Stromal cell of bone marrow (primary cell): ENCODE measurements at places on chromosomes 6 and 20.

DNA sequence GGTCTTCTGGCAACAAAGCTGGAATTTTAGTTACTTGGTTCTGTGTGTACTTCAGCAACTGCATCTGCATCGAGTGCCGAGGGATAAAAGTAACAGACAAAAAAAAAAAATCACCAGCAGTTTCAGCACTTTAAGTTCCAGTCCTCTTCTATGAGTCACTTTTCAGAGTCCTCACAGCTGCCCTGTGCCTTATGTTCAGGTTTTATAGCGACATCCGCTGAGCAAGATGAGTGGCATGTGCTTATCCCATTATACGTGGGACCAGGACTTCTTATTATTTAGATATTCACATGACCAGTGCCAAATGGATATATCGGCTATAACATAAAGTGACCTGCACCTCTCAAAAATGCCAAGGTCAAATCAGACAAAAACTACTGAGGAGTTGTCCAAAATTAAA is 242.9 kb downstream of the FOXA2 start:
- DNase-seq = peak; percentile 2

GRCh38 chr20:3663858-3664257 is 659 bp upstream of the GFRA4 start:
- no peak for DNase-seq

DNA sequence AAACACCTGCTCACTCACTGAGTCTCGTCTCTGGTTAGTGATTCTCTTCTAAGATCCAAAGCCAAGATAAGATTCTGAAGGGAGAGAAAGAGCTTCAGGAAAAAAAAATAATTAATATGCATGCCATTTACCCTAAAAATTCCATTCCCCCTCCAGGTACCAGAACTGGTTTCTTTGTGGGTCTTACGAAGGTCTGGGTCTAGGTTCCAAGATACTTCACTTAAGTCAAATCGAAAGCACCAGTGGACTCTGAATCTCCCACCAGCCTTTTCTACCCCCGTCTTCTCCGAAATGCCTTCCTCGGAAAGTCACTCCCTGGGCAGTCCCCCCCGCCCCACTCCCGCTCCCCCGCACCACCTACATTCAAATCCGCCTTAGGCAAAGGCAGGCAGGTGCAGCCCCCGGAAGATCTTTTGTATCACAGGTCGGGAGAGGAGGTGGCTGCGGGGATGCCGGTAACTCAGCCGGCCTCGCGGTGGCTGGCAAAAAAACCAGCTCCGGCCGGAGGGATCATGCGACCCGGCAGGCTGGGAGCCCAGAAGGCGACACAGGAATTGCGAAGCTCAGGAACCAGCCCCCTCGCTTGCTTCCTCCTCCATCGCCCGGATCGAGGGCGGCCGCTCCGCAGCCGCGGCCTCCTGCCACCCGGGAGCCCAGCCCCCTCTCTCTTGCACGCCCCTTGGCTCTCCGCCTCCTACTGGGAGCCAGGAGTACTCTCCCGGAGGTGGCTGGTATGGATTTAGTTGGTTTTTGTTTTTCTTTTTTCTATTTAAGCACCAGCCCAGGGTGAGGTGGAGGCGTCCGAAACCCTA is at the start of gene BCL2L1:
Gene BCL2L1 (minus strand): TSS at position 612 of the 812 bp plus-strand sequence. CDS start 650 bp downstream, outside the sequence.
- peak; percentile 82 for DNase-seq

- DNase-seq = no peak
Observed at GRCh38 chr6:109253366-109253765, 128.9 kb downstream of the CD164 start.

- DNase-seq = no peak
Observed at GRCh38 chr6:55174211-55175026, at the start of gene HCRTR2. TSS of gene HCRTR2 (plus strand) at chr6:55174515. CDS start at chr6:55174588, 73 bp downstream.

- no peak for DNase-seq
Observed at GRCh38 chr6:129501740-129502660, 208.0 kb downstream of the ARHGAP18 start.

DNA sequence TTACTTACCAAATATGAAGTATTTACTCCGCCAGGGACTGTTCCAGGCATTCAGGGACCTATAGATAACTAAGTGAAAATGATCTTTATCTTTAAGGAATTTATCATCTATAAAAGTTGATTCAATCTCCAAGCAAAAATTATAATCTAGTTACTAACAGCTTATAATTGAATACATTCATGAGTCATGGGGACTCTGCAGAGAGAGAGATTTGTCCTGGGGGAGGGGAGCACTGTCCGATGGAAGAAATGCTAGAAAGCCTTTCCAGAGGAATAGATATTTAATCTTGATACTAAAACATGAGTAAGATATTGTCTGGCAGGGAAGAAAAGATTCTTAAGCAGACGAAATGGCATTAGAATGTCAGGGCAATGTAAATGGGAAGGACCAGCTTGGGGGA is 139.3 kb downstream of the CD164 start:
- DNase-seq = no peak

- DNase-seq = no peak
Observed at GRCh38 chr20:51906049-51906448, 103.7 kb upstream of the SALL4 start.

- no peak for DNase-seq
Observed at GRCh38 chr6:154481521-154482013, 28.9 kb downstream of the CNKSR3 start.

DNA sequence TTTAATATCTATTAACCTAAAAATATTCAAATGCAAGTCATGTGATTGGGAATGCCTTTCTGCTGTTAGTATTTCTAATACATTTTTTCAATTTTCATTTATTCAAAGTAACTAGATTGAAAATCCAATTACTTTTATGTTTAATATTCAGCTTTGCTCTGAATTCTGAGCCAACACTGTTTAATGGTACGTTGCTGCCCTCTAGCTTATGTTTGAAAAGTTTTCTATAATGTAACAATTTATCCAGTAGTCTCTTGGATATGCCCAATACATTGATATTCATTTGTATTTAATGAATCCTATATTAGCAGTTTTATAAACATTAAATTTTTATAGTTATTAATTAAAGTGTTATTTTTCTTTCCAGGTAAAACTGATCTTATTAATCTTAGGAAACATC is 47.4 kb downstream of the LGSN start:
- peak; percentile 6 for DNase-seq

DNA sequence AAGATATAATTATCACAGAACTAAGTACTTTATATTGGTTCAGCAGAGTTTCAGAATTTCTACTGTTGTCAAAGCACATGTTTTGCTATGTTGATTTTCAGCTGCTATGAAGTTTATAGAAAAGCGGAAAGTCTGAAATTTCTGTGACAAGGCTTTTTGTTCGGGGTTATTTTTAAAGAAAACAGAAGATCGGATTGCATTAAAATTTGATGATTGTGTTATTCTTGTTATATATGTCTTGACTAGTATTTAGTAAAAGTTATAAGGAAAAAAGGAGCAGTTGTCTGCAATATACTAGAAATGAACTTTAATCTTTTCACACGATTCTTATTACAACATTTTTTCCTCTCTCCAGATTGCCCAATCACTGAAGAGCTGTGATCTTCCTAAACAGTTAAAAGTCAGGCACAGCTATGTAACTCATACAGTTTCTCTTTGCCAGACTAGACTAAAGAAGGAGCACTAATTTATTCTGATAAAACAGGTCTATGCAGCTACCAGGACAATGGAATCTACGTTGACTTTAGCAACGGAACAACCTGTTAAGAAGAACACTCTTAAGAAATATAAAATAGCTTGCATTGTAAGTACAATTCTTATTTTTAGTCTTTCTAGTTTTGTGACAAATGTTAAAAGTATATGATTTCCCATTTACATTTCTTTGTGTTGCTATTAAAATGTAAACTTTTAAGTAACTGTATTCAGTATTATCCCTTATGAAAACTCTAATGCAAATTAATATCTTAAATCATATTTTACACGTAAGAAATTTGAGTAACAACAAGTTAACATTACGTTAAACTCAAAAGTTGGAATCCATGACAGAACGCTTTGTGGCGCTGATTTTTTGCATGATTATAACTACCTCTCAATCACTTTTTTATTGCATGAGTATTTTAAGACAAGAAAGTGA is at the start of gene ENPP3:
Gene ENPP3 (plus strand): TSS at position 423 of the 913 bp plus-strand sequence. CDS start 83 bp downstream, at position 506.
- peak; percentile 12 for DNase-seq

GRCh38 chr6:107209406-107210305 is 94.3 kb upstream of the BEND3 start:
- DNase-seq = no peak

GRCh38 chr20:57977569-57977968 is 250.9 kb downstream of the ANKRD60 start:
- DNase-seq = no peak

DNA sequence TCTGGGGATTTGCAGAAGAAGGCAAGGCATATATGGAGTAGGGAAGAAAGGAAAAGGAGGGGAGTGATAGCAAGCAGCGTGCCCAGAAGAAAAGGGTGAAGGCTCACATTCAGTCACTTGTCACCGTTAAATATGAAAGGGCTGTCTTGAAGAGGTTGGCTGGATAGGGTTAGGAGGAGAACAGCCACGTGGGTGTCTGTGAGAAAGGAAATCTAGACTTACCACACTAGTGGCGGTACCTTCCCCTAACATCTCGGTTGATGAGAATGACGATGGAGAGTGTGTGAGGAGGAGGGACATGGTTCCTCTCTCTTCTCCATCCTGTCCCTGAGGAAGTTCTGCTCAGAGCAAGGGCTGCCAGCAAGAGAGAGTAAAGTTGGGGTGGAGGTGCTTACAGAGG is 74.3 kb upstream of the CCN6 start:
- no peak for DNase-seq

DNA sequence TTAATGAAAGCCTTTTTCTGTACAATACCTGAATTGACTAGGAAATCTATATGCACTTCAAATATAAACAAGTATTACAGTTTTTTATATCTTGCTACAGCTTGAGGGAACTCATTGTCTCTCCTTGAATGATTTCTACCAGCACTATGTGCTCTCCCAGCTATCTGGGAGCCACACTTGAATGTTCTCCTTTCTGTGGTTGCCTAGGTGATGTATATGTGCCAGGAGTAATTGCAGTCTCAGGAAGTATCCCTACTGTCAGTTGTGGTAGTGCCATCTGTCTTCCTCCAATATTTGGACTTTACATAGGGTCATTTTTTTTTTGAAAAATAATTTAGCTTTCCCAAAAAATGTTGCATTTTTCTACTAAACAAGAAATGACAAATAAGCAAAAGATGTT is 288.0 kb upstream of the PLCB4 start:
- DNase-seq = no peak

- no peak for DNase-seq
Observed at GRCh38 chr6:167244991-167245390, 46.1 kb upstream of the UNC93A start.

GRCh38 chr6:163983679-163984078 is 569.2 kb downstream of the QKI start:
- no peak for DNase-seq

DNA sequence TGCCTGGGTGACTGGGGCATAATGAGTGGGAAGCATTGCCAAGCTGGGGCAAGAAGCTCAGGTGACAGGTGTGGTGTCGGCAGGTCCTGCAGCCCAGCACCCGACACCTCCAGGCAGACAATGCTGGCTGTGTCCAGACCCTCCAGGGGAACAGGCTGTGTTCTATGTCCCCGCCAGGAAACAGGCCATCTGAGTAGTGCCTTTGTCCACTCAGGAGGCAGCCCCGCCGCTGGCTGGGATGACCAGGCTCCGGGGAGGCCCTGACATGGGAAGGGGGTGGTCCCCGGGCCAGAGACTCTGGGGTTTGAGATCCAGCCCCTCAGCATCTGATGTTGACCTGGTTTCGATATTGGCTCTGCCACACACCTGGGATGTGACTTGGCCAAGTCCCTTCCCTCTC is 28.4 kb downstream of the SNPH start:
- no peak for DNase-seq

- DNase-seq = no peak
Observed at GRCh38 chr20:33570743-33571142, 80.8 kb downstream of the CBFA2T2 start.

GRCh38 chr20:63900413-63900812 is 5.5 kb downstream of the DNAJC5 start:
- no peak for DNase-seq

GRCh38 chr6:143823548-143823947 is 19.6 kb upstream of the LTV1 start:
- DNase-seq = no peak

DNA sequence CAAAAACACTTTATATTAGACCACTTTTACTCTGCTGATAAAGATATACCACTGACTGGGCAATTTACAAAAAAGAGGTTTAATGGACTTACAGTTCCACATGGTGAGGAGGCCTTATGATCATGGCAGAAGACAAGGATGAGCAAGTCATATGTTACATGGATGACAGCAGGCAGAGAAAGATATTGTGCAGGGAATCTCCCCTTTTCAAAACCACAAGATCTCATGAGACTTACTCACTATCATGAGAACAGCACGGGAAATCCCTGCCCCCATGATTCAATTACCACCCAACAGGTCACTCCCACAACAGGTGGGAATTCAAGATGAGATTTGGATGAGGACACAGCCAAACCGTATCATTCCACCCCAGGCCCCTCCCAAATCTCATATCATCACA is 1383.8 kb upstream of the MAP3K7 start:
- no peak for DNase-seq
